A549 treated with CpdA at 1 μM for 4 hours (cell line): ENCODE measurements at places on chromosomes 4 and X. TPM values are rescaled to one million over a fixed set of nuclear protein-coding genes. Genes with fewer than 3 reads are reported as not detected.

Gene DOCK11
- 5.0 to 6.8 TPM (median 6.5 TPM) in 5 replicates for total RNA-seq

Gene SMIM31
- total RNA-seq = 0.05 to 0.08 TPM (median 0.05 TPM) in 3 of 5 replicates, not detected in the others

Gene TMEM255A
- total RNA-seq = 0.06 to 0.15 TPM (median 0.10 TPM) in 5 replicates

Gene CLOCK
- 4.8 to 6.1 TPM (median 5.3 TPM) in 5 replicates for total RNA-seq
